ENCODE measurements at places on chromosomes 7 and 10. TPM values are rescaled to one million over a fixed set of nuclear protein-coding genes. Genes with fewer than 3 reads are reported as not detected.

Gene SLC26A5
- total RNA-seq = not detected

Gene PNLIPRP3
- total RNA-seq = not detected

Gene CYP26C1
- 0.09 TPM for total RNA-seq

Gene ASB15
- total RNA-seq = not detected

Gene EBLN1
- not detected for total RNA-seq

Gene MIOS
- total RNA-seq = 46.6 TPM

Gene PRSS37
- total RNA-seq = not detected

Gene BMPER
- 157 TPM for total RNA-seq

Gene PKD2L1
- not detected for total RNA-seq

Gene FEZF1
- total RNA-seq = not detected

Gene LIPN
- total RNA-seq = not detected

Gene CTAGE8
- not detected for total RNA-seq

Gene GOLGA7B
- not detected for total RNA-seq

Gene STK31
- 0.33 TPM for total RNA-seq

Gene SUN3
- not detected for total RNA-seq

Gene MSRB2
- total RNA-seq = 12.0 TPM

Gene IDI1
- 67.4 TPM for total RNA-seq

Gene OR2A42
- not detected for total RNA-seq

Gene TNPO3
- total RNA-seq = 63.3 TPM

Gene DRGX
- total RNA-seq = not detected

Gene FZD1
- 28.7 TPM for total RNA-seq

Gene C10orf105
- not detected for total RNA-seq

Gene KIN
- total RNA-seq = 7.0 TPM

Gene RNF148
- total RNA-seq = 0.63 TPM

Gene GLI3
- total RNA-seq = 7.0 TPM

Gene ECHDC3
- 0.98 TPM for total RNA-seq

Gene COBL
- not detected for total RNA-seq

Gene FXYD4
- total RNA-seq = not detected

Gene FBXL13
- total RNA-seq = 3.4 TPM

Gene FANK1
- total RNA-seq = 2.3 TPM

Gene TFAM
- total RNA-seq = 43.7 TPM

Gene PALD1
- 0.18 TPM for total RNA-seq

Gene TRPV5
- not detected for total RNA-seq

Gene GRM3
- total RNA-seq = not detected

Gene ANXA8
- 1.5 TPM for total RNA-seq
